A549 treated with ZK216348 at 1 μM for 4 hours (cell line): ENCODE measurements at places on chromosomes 5 and 9. TPM values are rescaled to one million over a fixed set of nuclear protein-coding genes. Genes with fewer than 3 reads are reported as not detected.

The PLEKHG4B gene
- 0.50 to 1.7 TPM (median 1.0 TPM) in 5 replicates for total RNA-seq

The RRAGA gene
- 103 to 138 TPM (median 128 TPM) in 5 replicates for total RNA-seq

The PCDHGB1 gene
- total RNA-seq, result 1.1 to 1.9 TPM (median 1.8 TPM) in 5 replicates

The PRSS3 gene
- 9.4 to 14.7 TPM (median 12.5 TPM) in 5 replicates for total RNA-seq

The SLC36A3 gene
- total RNA-seq, result not detected in 5 replicates

The RNF208 gene
- 0.79 to 2.6 TPM (median 2.0 TPM) in 5 replicates for total RNA-seq

The TXNDC8 gene
- not detected in 5 replicates for total RNA-seq

The CARD9 gene
- 0.85 to 2.3 TPM (median 1.0 TPM) in 5 replicates for total RNA-seq

The CCDC192 gene
- not detected in 5 replicates for total RNA-seq
